ENCODE measurements at places on chromosomes 3 and 15.

- DNase-seq: peak; percentile 4
Observed at GRCh38 chr3:183539811-183540210, 15.7 kb downstream of the KLHL6 start.

DNA sequence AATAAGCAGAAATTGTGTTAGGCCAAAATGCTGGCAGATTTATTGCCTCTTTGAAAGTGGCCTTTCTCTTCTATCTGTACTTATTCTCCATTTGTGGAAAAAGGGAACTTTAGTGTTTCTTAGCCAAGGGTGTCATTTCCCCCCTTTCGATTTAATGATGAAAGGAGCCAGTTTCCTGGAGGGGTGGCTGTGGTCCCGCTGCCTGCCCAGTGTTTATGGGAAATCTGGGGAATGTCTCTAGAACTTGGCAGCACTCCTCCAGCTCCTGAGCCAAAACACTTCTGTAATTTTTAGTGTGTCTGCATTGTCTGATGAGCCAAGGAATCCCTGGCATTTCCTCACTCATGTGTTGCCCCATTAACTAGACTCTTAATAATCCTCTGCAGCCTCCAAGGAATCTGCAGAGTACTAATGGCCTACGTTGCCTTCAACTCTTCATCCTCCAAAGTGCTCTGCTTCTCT lies 448.8 kb downstream of the GRM7 start:
- peak; percentile 24 for DNase-seq

DNA sequence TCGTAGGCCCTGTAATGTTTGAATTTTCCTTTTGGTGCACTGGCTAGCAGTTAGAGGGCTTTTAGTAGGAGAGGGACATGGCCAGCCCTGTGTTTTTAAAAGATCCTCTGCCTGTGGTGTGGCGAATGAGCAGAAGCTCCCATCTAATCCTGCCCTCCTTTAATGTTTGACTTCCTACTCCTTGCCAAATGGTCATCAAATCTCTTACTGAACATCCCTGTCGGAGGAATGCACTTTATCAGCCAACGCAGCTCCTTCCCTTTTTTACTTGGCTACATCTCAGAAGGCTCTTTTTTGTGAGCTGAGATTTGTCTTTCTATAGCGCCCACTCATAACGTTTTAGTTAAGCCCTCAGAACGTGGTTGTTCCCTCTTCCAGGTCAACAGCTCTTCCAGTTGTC lies 44.8 kb downstream of the MAP2K5 start:
- DNase-seq: no peak

- peak; percentile 73 for DNase-seq
Observed at GRCh38 chr15:80106051-80106450, 46.6 kb downstream of the ZFAND6 start.
